ENCODE measurements at places on chromosomes 2 and 18.
A peak's percentile ranks its signal among the peaks of the same experiment; 100 is the strongest.

DNA sequence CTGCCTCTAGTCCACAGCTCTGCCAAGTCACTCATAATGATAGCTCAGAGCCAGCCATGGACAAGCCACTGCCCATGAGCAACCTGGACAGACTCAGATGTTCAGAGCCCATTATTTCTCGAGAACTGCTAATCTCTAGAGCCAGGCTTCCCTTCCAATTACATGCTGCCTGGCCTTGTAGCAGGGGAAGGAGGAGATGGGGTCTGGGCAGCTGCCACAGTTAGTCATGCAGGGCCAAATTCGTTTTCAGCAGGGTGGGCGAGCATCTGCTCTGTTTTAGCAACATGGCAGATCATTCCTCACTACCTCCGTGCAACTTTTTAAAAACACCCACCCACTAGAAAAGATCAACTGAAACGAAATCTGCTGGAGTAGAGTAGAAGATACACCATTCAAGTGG lies 141.8 kb downstream of the MYO5B start:
- no peak for DNase-seq

- DNase-seq, result peak; percentile 65
Observed at GRCh38 chr2:216315802-216316603, 56.3 kb downstream of the MARCHF4 start.

GRCh38 chr2:195659982-195660890 lies 3.2 kb downstream of the SLC39A10 start:
- DNase-seq, result peak; percentile 71

DNA sequence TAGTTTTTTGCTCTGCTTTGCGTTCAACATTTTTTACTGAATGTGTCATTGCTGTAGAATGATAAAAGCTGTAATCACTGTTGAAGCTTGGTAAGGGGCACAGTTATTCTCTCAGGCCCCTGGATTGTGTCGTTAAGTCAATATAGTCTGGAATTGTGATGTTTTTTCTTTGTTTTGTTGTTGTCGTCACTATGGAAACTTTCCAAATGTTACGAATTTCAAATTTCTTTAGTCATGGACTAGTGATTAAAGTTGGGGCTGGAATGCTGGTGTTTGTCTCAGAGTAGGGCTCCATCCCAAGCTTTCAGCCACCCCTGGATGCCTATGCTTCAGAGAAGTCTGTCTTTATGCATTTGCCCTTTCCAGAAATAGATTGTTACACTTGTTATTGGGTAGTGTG lies 287.2 kb downstream of the CDH19 start:
- no peak for DNase-seq

GRCh38 chr2:10911291-10912075 lies at the start of gene KCNF1:
KCNF1 (plus strand) TSS chr2:10911934; CDS start chr2:10912427, 493 bp downstream.
- peak; percentile 49 for DNase-seq

- DNase-seq, result no peak
Observed at GRCh38 chr2:36902385-36903120, 63.8 kb downstream of the STRN start.

GRCh38 chr2:102141970-102142828 lies at the start of gene IL1R1:
IL1R1 (plus strand) TSS chr2:102142746; CDS start chr2:102157725, 14,979 bp downstream.
- peak; percentile 85 for DNase-seq

DNA sequence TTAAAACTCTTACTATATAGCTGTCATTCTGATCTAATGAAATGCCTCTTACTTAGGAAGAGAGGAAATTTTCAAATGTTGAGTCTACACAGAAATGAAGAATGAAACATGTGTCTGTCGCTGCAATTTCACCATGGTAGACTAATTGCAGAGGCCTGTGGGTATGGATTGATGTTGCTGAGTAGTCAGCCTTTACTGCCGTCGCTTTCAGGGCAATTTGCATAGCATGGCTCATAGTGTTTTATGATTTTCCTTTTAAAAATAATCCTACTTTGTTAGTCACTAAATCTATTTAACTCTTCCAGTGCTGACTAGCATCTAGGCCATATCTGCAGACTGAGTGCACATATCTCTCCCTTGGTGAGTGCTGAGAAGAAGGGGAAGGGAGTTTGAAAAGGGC lies 819.2 kb downstream of the SATB2 start:
- DNase-seq, result peak; percentile 29

- no peak for DNase-seq
Observed at GRCh38 chr2:15315411-15315810, 245.7 kb downstream of the NBAS start.
